ENCODE measurements at places on chromosomes 6 and 20.

DNA sequence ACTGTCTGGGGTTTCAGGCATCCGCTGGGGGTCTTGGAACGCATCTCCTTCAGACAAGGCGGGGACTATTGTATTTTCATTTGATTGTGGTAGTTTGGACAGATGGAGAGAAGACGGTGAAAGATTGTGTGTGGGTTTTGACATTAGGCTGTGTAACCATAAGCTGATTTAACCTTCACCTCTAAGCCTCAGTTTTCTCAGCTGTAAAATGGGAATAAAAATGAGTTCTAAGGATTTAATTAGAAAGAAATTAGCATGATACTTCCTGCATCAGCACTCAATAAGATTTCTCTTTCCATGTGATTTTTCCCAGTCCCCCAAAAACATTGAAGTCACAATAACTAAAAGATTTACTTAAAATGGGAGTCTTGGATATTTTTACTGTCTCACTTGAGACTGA, 78.1 kb downstream of the CBFA2T2 start:
- DNase-seq, result no peak

GRCh38 chr6:27674882-27675281, 202.0 kb upstream of the ZNF184 start:
- no peak for DNase-seq

- no peak for DNase-seq
These were observed 36.7 kb upstream of the ASXL1 start for GRCh38 chr20:32321390-32321789.

DNA sequence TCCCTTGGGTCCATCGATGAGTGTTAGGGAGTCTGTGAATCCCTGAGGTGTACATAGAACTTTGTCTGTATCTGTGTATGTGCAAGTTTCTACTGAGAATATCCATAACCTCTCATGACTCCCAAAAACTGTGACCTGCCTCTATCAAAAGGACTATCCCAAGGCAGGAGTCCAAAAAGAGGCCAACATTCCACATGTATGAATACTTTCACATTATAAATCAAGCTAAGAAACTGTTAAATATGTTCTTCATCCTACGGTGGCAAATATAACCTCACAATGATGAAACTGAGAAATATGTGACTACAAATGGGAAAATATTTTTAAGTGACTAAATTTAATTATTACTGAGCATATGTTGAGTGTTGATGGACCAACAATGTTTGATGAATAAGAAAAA, 16.1 kb upstream of the STX11 start:
- DNase-seq, result no peak

GRCh38 chr20:64047046-64047389, 2.4 kb downstream of the SOX18 start:
- no peak for DNase-seq

DNA sequence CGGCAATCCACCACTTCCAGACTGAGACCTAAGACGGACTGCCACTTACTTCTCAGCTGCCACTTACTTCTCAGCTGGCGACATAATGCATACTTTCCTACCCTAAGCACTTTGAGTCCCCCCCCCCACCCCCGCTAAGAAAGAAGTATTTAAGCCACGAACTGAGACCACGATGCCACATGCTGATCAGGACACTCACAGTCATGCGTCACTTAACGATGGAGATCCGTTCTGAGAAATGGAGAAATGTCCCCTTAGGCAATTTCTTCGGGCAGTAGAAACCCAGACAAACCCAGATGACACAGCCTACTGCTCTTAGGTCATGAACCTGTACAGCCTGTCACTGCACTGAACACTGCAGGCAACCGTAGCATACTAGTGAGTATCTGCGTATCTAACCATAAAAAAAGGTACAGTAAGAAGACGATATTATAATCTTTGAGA, 690 bp downstream of the IFNGR1 start:
- DNase-seq, result peak; percentile 21

DNA sequence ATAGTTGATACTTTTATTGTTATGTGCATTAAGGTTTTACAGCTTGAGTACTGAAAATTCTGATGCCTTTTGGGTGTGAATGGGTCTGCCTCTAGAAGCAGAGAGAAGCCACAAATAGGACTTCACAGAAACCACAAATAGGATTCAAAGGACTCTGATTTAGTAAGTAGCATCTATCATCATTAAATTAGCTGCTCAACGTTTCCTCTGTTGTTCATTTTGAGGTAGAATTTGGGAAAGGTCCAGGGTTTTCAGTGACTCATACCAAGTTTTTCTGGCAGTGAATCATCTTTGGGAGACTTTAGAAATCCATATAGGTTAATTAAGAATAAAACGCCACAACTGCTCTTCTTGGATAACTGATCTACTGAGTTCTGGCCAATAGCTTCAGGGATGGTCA, 105.1 kb downstream of the PHF3 start:
- no peak for DNase-seq

- no peak for DNase-seq
These were observed 15.4 kb downstream of the SERAC1 start for GRCh38 chr6:158152659-158153058.

GRCh38 chr6:9543649-9544048, 871.2 kb downstream of the TFAP2A start:
- DNase-seq, result no peak

DNA sequence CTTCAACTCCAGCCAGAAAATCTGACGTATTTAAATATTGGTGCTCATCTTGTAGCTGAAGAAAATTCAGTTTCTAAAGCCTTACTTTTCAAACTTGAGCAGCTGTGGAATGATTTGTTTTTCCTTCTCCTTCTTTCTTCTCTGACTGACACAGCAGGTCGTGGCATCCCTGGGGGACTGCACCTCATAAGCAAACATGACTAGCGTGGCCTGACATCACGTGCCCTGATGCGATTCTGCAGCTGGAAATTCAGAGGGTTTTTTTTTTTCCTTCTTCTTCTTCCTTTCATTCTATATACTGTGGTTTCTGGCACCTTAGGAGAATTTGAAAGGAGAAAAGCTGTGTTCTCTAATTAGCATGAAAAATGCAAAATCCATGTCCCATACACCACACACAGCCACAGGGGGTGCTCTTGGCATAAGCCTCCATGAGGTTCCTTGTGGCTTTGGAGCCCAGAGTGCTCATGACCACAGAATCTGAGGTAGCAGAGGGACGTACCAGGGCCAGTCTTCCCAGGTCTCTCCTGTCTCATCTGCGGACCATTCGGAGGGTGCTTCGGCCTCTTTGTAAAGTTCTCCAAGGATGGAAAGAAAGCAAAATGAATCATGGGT, 258.5 kb upstream of the CDH4 start:
- DNase-seq, result no peak

DNA sequence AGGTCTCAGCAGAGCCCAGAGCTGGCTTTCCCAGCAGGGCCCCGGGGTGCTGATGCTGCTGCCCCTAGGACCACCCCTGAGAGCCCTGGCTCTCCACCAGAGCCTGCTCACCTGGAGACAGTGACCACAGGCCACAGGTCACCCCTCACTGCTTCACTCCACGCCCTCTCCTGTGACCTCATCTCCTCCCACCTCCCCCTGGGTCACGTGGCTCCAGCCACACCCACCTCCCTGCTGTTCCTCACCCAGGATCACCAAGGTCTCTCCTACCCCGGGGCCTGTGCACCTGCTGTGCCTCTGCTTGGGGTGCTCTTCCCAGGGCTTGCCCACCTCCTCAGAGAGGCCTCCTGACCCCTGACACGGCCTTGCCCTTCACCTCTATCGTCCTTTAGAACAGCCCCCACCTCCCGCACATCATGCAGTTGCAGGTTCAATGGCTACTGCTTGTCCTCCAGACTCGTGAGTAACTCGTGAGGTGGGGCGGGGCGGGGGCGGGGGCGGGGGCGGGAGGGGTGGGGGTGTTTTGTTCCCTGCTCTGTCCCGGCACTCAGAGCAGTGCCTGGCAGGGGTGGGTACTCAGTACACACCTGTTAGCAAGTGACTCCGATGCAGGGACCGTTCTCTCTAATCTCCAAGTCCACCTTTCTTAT, 468.0 kb downstream of the PREX1 start:
- DNase-seq, result no peak

GRCh38 chr6:44007818-44008621, 119.2 kb downstream of the MRPL14 start:
- no peak for DNase-seq

DNA sequence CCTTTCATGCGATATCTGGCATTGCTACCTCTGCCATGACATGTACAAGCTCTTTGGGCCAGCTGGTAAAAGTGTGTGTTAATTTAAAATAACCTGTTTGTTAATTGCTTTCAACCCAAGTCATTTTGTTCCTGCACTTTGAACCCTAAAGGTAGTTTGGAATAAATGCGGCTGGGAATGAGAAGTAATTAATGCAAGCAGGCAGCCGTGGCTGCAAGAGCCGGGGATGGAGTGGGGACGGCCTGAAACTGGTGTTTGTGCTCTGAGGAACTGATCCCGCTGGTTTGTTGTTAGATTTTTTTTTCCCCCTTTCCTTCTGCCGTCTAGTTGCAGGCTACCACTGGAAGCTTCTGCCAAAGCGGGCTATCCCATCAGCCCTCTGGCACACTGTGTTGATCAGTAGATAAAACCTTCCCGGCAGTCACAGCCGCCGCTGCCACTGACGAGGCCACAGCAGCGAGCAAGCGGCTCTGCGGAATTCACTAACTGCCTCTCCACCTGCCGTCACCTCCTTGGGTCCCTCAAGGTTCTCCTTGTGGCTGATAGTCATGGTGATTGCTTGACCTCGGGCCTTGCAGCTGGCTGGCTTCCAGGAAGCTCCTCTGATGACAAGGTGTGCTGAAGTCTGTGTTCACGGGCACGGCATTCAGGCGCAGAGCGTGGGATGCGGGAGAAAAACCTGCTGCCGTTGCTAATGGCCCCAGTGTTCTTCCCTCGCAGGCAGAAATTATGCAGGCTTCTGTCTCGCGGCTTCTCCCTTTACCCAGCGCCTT, 315.9 kb downstream of the TFAP2A start:
- no peak for DNase-seq

- no peak for DNase-seq
These were observed 110.4 kb upstream of the ARMC2 start for GRCh38 chr6:108737594-108738546.

DNA sequence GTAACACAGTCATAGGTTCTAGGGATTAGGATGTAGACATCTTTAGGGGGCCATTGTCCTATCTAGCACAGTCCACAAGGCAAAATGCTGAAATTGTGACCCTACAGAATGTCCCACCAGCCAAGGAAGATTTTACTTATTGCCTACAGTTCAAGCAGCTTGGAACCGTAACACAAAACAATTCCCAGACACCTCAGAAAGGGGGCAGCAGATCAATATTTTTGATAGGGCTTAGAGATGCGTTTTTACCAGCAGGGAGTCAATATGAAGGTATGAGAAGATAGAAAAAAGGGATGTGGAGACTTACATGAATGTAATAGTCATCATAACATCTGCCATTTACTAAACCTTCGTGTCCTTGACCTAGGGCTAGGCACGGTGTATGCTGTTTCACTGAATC, 81.0 kb downstream of the TMEM170B start:
- no peak for DNase-seq

DNA sequence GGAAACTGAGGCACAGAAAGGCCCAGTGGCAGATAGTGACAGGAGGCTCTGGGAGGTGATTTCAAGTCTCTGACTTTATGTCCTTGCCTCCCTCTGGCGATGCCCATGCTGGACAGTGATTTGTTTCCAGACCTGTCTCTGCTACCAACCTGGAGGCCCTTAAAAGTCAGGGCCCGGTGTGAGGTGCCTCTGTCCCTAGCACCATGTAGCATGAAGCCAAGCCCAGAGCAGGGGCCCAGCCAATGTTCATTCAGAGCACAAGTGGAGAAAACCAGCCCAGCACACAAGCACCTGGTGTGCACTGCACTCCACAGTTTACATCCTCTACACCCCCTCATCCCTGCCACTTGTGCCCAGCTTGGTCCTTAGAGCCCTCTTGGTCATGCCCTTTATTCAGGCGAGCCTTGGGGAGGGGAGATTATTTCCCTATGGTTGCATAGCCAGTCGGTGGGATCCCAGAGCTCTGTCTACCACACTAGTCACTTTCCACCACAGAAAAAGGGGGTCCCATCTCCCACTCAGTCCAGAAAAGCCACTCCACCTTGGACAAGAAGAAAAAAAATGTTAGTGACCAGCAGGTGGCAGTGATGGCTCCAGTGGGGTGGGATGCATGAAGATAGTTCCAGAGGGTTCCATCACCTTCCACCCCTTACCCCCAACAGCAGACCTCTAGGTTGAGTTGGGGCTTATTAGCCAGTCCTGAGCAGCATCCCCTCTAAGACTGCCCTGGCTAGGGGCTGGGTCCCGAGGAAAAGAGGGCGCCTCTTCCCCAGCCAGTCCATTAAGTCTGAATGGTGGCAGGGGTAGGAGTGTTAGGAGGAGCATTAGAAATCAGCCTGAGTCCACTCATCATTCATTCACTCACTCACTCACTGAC, 30.9 kb downstream of the KIAA1755 start:
- DNase-seq, result no peak

- DNase-seq, result no peak
These were observed 46.2 kb downstream of the SNRNP48 start for GRCh38 chr6:7636151-7636550.

DNA sequence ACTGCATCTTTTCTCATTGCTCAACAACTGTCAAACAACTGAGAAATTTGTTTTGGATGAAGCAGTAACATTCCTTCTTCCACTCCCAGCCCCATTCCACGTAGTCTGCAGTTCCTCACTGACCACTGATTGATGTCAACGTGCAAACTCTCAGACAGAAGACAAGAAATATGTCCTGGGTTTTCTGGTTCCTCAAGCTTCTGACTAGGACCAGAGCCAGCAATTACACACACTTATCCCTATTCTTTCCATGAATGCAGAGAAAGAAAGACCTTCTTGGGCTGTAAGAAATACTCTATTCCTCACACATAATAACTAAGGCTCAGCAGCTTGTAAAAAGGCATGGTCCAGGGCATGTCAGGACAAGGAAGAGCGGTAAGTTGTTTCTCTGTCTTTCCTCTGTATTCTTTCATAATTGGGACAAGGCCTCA, 790.1 kb upstream of the SLC35B3 start:
- DNase-seq, result no peak

- no peak for DNase-seq
These were observed 9.7 kb upstream of the NPEPL1 start for GRCh38 chr20:58682656-58683531.

GRCh38 chr6:19102936-19103335, 715.8 kb downstream of the RNF144B start:
- DNase-seq, result no peak

GRCh38 chr6:53526000-53526399, 18.9 kb downstream of the GCLC start:
- DNase-seq, result no peak

DNA sequence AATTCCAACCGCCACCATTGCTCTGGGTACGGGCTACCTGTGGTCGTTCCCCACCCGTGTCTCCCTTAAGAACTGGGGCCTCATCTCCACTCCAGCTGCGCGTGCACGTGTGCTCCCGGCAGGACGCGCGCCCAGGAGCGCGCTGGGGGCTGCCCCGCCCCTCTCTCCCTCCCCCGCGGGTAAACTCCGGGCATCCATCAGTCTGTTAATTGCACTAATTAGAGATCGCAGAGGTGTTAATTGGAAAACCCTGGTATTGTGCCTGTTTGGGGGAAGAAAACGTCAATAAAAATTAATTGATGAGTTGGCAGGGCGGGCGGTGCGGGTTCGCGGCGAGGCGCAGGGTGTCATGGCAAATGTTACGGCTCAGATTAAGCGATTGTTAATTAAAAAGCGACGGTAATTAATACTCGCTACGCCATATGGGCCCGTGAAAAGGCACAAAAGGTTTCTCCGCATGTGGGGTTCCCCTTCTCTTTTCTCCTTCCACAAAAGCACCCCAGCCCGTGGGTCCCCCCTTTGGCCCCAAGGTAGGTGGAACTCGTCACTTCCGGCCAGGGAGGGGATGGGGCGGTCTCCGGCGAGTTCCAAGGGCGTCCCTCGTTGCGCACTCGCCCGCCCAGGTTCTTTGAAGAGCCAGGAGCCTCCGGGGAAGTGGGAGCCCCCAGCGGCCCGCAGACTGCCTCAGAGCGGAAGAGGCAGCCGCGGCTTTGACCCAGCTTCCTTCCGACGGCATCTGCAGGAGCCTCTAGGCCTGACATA, 14.4 kb downstream of the FOXP4 start:
- DNase-seq, result peak; percentile 69
